Vein endothelial cell (primary cell): ENCODE measurements at places on chromosomes 1 and 21. TPM values are rescaled to one million over a fixed set of nuclear protein-coding genes. Genes with fewer than 3 reads are reported as not detected.

The PDC gene
- total RNA-seq = not detected in 2 replicates

The SERINC2 gene
- 14.6 and 23.2 TPM in 2 replicates for total RNA-seq

The PTGFR gene
- under 0.01 and 0.48 TPM in 2 replicates for total RNA-seq

The FCGR2B gene
- total RNA-seq = not detected in 2 replicates

The SLC6A17 gene
- total RNA-seq = under 0.01 and 0.76 TPM in 2 replicates

The ERRFI1 gene
- 20.6 and 28.1 TPM in 2 replicates for total RNA-seq

The TDRKH gene
- total RNA-seq = 3.9 and 4.1 TPM in 2 replicates

The TNFSF4 gene
- total RNA-seq = 11.8 and 19.4 TPM in 2 replicates
